ENCODE measurements at places on chromosomes 13 and 19. TPM values are rescaled to one million over a fixed set of nuclear protein-coding genes. Genes with fewer than 3 reads are reported as not detected.

LAIR2 gene
- polyA plus RNA-seq, result 77.7 TPM

F10 gene
- polyA plus RNA-seq, result not detected

GRCh38 chr19:55027472-55028337 is 10.4 kb downstream of the GP6 start:
- no peak for DNase-seq

- DNase-seq, result peak; percentile 41
Observed at GRCh38 chr13:49258089-49258796, 10.5 kb downstream of the CDADC1 start.

- no peak for DNase-seq
Observed at GRCh38 chr19:46296722-46297461, at the start of gene HIF3A. TSS of gene HIF3A (plus strand) at chr19:46297042. CDS start at chr19:46297077, 35 bp downstream.

Data from immature natural killer cell (primary cell).